ENCODE measurements at places on chromosomes 1 and 21.

DNA sequence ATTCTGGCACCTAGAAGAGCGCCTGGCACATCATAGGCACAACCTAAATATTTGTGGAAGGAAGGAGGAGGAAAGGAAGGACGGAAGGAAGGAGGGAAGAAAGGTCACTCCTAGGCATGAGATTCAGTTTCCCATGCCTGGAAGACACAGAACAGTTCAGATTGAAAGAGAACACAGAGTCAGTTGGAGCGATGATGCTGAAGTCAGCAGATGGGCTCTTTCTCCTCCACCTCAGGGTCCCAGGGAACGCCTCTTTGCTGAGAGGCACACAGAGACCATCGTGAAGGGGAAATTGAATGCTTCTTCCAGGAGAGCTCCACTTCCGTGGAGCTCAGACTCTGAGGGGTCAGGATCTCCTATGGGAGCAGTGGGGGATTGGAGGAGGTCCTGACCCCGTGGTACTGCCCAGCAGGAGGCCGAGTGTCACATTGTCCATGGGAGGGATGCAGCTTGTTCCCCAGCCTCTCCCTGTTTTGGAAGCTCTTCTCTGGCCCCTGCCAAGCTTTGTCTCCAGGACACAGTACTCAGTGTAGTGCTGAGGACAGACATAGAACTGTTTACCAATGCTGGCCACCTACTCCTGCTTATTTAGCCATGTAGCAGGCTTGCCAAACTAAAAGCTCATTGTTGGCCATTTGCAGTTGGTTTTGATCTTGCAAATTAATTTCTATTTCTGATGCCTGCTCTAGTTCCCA is 2.4 kb downstream of the MYBPHL start:
- no peak for DNase-seq

DNA sequence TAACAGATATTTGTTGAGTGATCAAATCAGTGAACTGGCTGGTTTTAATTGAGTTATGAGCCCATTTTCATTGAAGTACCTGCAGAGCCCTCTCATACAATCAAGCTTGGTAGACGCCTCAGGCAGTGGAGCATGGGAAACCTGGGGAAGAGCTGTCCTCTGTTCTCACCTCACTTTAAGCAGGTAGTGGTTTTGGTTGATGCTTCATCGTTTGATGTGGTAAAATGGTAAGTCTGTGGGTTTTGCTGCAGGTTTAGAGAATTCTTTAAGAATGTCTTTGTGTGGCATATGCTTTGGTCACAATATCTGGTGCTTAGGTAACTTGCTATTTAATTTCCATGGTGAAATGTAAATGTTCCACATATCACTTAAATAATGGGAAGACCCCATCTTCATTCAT is 10.0 kb downstream of the LAMC1 start:
- no peak for DNase-seq

DNA sequence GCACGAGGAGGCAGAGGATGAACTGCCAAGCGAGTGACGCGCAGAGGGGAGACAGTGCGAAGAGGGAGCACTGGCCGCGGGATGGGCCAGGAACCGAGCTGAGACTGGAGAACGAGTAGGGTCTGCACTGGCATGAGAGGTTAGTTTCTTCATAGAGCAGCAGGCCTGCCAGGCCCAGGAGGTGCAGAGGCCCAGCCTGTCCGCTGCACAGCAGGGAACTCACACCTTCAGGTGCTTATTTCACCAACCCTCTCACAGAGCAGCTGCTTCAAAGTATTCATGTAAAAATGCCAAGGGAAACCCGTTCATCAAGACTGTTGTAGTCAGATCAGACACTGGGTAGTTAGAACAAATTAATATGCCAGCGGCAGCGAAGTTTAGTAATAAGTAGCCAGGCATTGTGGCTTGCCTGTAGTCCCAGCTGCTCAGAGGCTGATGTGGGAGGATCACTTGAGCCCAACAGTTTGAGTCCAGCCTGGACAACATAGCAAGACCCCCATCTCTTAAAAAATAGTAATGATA is 144.5 kb downstream of the SLC45A1 start:
- DNase-seq = no peak

DNA sequence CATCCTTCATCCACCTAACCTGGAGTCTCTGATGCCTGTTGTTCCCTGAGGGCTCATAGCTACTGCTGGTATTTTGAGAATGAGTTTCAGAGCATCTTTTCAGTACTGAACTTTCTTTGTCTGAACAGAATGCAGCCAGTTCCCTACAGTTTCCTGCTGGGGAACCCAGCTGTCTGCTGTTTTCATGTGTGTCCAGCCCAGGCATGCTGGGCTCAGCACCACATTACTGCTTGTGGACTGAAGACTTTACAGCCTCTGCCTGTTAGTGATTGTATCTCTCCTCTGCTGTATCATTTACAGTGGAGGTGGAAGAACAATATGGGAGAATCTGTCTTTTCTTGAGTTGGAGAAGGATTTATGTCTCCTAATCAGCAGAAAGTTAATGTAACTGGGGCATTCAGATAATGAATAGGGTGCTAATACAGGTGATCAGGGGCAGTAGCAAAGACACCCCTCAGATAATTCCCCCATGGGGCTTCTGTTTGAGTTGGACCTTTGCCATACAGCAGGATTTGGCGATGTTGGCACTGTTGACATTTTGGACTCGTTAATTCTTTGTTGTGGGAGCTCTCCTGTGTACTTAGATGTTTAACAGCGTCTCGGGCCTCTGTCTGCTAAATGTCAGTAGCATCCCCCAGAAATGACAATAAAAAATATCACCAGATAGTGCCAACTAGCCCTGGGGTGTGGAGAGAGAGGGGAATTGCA is 207.7 kb downstream of the HHAT start:
- no peak for DNase-seq

GRCh38 chr1:234139966-234140365 is 233.3 kb upstream of the COA6 start:
- DNase-seq = no peak

- no peak for DNase-seq
These were observed 1.7 kb upstream of the DUSP10 start for GRCh38 chr1:221743416-221744208.

GRCh38 chr1:54052431-54052933 is 522 bp downstream of the TMEM59 start:
- DNase-seq = no peak

- no peak for DNase-seq
These were observed 3.3 kb upstream of the FAM110D start for GRCh38 chr1:26155370-26156284.

DNA sequence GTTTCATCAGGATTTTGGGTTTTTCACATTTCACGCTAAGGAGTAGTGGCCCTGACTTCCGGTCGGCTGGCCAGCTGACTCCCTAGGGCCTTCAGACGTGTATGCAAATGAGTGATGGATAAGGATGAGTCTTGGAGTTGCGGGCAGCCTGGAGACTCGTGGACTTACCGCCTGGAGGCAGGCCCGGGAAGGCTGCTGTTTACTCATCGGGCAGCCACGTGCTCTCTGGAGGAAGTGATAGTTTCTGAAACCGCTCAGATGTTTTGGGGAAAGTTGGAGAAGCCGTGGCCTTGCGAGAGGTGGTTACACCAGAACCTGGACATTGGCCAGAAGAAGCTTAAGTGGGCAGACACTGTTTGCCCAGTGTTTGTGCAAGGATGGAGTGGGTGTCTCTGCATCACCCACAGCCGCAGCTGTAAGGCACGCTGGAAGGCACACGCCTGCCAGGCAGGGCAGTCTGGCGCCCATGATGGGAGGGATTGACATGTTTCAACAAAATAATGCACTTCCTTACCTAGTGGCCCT is 23.1 kb upstream of the TNFRSF1B start:
- no peak for DNase-seq

GRCh38 chr1:226867461-226868054 is 2.9 kb upstream of the PSEN2 start:
- no peak for DNase-seq

DNA sequence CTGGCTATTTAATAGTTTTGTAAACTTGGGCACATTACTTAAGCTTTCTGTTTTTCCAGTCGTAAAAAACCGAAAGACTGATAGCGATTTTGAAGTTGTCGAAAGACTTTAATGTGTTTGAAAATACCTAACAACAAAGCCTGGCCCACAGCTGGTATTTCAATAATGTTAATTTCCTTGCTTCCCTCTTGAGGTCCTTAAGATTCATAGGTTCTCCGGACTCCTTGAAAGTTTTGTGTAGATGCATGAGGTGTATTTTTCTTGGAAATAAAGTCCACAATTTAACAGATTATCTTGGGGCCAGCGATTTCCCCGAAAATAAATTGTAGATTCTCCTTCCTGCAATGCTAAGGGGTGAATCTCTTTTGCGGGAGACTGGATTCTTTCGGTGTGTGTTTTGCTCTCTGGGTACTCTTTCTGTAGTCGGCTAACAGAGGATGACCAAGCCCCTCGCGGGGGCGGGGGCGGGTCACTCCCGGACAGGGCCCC is 735 bp upstream of the YTHDF2 start:
- DNase-seq = no peak
